ENCODE measurements at places on chromosomes 6 and 20.

GRCh38 chr20:31723069-31723318 lies 326 bp upstream of the BCL2L1 start:
- no peak for DNase-seq

GRCh38 chr6:159125951-159126352 lies 43.2 kb upstream of the FNDC1 start:
- no peak for DNase-seq

DNA sequence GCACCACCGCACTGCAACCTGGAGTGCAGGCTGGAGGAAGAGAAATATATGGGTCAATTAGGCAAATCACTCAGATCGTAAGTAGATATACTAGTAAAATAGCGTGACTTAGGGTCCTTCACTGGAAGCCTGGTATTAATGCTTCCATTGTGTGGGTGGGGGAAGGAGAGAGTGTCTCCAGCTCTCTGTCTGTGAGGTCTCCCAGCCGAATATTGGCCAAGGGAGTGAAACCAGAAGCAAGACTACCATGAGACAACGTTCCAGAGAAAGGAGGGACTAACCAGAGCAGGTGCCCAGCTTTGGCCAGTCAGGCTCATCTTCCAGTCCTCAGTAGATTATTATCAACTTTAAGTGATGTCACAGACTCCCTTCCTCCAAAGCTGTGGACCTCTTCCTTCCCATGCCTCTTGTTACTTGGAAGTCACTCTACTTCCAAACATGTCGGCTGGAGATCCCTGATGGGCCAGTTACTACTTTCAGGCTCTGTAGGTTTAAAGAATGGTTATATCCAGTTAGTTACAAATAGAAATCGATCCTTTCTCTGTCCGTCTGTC lies 28.8 kb downstream of the MTHFD1L start:
- no peak for DNase-seq

GRCh38 chr20:36599912-36600345 lies 5.7 kb upstream of the RAB5IF start:
- DNase-seq = no peak

DNA sequence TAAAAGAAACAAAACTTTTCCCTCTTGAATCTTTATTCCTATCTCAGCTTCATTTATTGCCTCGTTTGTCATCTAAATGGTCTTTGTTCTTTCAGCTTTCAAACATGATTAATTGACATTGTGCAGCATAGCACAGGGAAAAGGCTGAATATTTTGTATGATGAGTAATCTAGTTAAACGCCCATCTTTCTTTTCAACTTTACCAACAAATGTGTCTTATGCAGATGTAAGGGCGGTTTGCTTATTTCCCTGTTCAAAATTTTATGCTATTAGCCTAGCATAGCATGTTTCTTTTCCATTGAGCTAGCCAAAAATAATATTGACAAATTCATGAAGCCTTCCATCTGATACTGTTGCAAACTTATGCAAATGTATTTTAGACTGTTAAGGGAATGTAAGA lies 176.4 kb upstream of the AKAP12 start:
- DNase-seq = no peak

DNA sequence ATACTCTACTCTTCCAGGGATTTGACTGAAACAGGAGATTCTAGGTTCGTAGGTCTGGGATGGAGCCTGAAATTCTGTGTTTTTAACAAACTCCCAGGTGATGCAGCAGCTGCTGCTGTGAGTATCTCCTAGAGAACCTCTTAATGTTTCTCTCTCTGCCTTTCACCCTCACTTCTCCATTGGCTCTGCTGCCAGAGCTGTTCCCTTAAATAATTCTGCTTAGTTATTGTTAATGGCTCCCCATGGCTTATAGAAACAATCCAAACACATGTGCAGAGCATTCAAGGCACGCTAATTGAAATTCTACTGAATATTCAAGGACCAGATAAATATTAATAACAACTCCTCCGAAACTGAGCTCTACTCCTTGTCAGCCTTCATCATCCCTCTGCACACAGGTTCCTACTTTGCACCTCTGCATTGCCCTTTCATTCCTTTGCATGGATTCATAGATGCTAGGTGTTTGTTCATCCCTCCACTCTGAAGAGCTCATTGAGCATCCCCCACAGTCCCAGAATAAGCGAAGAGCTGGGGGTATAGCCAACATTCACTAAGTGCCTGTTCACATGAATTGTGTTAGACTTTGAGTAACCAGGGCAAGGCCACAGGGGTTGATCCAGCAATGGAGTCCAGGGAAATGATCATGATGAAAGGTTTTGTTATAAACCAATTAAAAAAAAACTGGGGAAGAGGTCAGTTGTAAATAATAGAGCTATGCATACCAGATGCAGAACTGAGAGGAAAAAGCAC lies 488.4 kb upstream of the JAG1 start:
- DNase-seq = no peak

- no peak for DNase-seq
Observed at GRCh38 chr20:59586613-59587012, 17.7 kb upstream of the PHACTR3 start.

GRCh38 chr20:1935696-1936366 lies 40.6 kb downstream of the SIRPA start:
- DNase-seq = no peak

DNA sequence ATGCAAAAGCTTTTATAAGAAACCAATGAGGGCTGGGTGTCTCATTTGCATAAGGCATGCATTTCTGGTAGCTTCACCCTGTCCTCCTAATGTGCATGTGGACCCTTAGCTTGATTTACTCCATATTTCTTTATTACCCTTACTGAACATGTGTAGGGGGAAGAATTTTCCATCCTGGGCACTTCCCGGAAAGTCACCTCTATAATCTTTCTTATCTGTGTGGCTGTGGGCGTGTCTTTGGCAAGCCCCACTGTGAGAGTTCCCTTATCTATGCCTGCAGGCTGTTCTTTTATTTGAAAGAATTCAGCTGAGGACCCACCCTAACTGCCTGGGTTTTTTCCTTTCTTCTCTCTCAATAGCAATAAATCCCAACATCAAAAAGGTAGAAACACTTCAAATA lies 627.8 kb downstream of the DOK5 start:
- DNase-seq = no peak

GRCh38 chr20:25087186-25087929 lies 5.4 kb upstream of the VSX1 start:
- no peak for DNase-seq

GRCh38 chr6:138531387-138531786 lies 32.1 kb upstream of the NHSL1 start:
- DNase-seq = no peak

GRCh38 chr6:39891353-39891752 lies 42.9 kb downstream of the MOCS1 start:
- no peak for DNase-seq

GRCh38 chr6:66985816-66986215 lies 1278.8 kb upstream of the EYS start:
- no peak for DNase-seq

GRCh38 chr6:52632011-52632410 lies 38.9 kb upstream of the TMEM14A start:
- no peak for DNase-seq

GRCh38 chr20:50400705-50401586 lies 109.2 kb upstream of the PTPN1 start:
- no peak for DNase-seq

- DNase-seq = peak; percentile 38
Observed at GRCh38 chr20:49276961-49277785, 684 bp downstream of the ZNFX1 start.

DNA sequence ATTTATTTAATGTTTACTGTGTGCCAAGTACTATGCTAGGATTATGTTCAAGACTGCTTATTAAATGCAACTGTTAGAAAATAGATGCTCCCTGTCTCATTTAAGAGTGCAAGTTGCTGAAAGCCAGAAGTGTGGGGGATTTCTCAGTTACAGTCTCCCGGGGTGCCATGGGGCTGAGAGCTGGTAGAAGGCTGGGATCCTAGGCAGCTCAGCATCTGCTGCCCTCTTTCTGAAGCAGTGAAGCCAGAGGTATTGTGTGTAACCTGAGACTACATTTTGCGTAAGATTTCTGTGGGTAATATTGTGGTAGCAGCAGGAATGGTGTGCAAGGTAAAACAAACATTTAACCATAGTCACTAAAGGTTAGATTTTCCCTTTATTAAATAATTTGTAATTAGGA lies 120.6 kb downstream of the AKAP7 start:
- no peak for DNase-seq

GRCh38 chr6:152223636-152224035 lies 413.5 kb downstream of the SYNE1 start:
- no peak for DNase-seq

DNA sequence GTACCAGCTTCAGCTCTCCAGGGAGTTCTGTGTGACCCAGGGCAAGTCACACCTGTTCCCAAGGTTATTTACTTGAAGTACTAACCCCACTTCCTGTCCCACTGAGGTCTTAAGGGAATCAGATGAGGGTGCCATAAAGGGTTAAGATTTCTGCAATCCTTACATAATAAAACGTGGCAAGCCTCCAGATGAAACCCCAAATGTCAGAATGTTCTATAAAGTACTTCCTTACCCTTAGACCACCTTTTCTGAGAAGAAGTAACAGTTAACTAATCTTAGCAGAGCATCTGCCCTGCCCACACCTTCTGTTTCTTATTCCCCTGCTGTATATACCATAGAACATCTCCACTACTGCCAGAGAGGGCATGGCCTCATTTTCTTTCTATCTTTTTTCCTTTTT lies 6.0 kb upstream of the AVP start:
- DNase-seq = no peak

- no peak for DNase-seq
Observed at GRCh38 chr6:18904681-18905080, 517.5 kb downstream of the RNF144B start.

DNA sequence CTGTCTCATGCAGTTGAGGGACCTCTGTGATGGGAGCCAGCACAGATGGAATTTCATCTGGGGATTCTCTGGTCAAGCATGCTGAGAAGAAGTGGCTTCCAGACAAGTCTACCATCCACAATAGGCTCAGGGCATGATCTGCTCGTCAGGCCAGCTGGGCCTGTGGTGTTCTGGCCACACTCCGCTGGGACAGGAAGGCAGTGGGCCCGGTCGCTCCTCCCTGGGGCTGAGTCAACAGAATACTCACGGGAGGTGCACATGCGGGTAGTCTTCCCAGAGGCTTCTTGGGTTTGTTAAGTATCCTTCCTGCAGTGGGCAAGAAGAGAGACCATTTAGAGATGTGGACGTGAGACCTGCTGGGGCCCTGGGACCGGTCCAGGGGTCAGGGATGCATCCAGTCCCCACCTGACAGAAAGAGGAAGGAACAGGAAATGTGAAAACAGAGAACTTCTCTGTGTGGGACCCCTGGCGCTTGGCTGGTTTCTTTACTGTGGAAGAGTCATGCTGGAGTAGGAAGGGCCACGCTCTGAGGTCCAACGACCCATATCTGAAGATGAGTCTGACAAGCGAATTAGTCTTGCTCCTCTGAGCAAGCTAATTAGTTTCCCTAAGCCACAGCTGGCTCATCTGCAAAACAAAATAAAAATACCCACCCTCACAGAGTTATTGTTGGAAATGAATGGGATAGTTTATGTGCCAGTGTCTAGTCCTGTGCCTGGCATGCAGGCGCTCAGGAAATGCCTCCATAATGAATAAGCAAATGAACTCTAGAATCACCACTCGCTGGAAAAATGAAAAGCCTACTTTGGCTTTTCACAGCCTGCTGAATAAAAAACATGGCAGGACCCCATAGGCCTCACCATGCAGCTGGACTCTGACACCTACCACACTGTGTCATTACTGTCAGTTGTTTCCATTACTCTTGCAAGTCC lies 67.3 kb downstream of the TRAM2 start:
- DNase-seq = no peak

DNA sequence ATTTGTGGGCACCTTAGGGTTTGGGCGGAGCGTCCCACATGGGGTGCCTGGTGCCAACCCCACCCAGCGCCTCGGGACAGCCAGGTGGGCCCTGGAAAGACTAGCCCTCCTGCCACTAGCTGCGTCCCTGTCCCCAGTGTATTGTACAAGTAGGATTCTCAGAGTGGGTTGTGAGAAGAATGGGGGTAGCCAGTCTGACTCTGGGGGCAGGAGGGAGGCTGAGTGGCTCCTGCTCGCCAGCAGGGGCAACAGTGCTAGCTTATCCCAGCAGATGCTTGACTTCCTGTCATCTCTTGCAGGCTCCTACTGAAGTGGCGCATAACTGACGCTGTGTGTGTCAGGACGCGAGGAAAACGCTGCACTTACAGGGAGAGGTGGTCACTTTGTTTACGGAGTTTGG lies 9.3 kb downstream of the PSMA7 start:
- no peak for DNase-seq

DNA sequence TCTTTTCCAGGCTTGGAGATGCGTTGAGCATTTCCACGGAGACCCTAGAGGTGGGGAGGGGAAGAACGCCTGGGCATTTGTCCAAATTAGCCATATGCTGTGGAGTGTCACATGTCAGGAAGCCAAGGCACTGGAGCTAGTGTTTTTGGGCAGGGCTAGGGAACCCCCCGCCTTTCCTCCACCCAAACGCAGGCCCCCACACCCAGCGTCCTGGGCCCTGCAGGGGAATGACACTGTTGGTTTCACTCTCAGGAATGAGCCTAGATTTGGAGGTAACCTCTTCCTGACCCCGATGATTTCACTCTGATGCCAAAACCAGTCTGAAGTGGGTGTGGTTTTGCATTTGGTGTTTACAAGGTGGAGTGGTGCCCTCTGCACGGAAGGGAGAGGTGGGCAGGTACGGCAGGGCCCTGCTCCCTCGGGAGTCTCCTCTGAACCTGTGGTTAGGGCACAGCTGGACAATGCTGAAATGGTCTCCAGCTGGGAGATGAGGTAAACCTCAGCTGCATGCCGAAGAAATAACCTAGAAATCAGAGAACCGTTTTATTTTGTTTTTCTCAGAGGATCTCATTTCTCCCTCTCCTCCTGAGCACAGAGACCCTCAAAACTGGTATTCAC lies 29.5 kb downstream of the MTHFD1L start:
- DNase-seq = no peak

- no peak for DNase-seq
Observed at GRCh38 chr6:56573624-56574023, 69.1 kb downstream of the DST start.

- DNase-seq = no peak
Observed at GRCh38 chr6:14619419-14619781, 501.8 kb downstream of the CD83 start.

DNA sequence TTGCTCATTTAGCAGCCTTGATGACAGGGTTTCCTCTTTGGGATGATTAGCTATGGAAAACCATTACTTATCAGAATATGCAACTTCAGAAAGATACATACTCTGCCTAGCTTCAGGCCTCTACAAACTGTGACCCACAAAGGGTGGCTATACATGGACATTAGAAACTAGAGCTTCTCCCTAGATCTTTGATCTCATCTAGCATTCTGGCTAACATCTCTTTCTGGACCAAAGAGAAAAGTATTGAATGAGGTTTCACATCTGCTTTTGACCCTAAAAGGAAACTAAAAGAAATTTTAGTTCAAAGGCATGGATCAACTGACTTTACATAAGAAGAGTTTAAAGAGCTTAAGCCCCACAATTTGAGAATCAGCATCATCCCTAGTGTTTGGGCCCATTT lies 12.4 kb upstream of the HMGN3 start:
- no peak for DNase-seq

DNA sequence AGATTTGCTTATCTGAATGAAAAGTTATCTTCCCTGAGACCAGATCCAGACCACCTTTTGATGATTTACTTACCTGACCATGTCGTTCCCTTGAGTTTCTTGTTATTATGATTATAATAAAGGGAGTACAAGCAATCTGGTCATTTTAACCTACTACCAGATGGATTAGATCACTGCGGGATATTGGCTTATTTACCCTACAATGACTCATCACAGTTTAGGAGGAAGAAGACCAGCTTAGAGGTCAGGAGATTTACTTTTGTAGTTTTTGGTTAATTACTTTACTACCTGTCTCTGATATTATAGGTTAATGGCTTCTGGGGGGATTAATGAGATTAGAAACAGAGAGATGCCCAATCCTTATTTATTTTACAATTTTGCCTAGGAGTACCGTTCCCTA lies 10.7 kb downstream of the PKIB start:
- no peak for DNase-seq

GRCh38 chr20:63325554-63326313 lies 32.7 kb downstream of the COL20A1 start:
- DNase-seq = peak; percentile 10
